ENCODE measurements at places on chromosomes 3 and 15. TPM values are rescaled to one million over a fixed set of nuclear protein-coding genes. Genes with fewer than 3 reads are reported as not detected.

ZNF774 gene
- 0.07 TPM for total RNA-seq

PIK3CA gene
- total RNA-seq: 17.9 TPM

LMOD3 gene
- not detected for total RNA-seq

GOLGA8S gene
- not detected for total RNA-seq

CORO2B gene
- total RNA-seq: 7.9 TPM

STX19 gene
- not detected for total RNA-seq

FBN1 gene
- 179 TPM for total RNA-seq

MCCC1 gene
- 37.4 TPM for total RNA-seq

All from MG63 (cell line).